AML-193 (cell line): ENCODE measurements at places on chromosomes 1 and 21.

DNA sequence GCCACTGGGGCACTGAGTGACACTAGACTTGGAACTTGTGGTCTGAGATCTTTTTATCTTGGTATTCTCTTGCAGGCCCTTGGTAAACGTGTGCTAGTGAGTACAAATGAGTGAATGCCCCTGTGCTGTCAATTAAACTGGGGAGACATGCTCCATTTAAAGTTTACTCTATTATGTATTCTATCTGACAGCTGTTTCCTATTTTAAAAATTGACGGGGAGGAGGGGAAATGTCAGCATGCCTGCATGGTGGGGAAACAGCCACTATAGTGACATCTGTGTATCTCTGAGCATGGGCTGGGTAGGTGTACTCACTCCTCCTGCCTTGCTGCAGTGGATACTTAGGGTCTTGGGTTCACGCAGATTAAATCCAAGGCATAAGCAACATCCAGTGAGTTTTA lies 59.0 kb upstream of the IKBKE start:
- no peak for DNase-seq

DNA sequence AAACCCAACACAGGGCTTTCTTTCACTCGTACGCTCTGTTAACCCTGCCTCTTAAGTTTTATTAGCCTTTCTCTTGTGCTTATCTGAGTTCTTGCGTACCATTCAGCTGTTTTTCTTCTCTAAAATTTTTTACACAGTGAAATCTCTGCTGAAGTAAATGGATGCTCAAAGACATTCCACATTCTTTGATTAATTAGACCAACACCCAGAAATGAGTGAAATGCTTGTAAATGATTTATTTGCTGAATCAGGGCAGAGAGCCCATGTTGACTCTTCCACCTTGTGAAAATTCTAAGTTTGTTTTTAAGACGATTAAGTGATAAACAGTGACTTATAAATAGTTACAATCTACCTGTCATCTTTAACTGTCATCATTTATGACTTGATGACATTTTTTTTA lies 156.7 kb downstream of the ACTL8 start:
- DNase-seq: no peak

GRCh38 chr1:115655306-115655663 lies 13.5 kb downstream of the VANGL1 start:
- DNase-seq: no peak

DNA sequence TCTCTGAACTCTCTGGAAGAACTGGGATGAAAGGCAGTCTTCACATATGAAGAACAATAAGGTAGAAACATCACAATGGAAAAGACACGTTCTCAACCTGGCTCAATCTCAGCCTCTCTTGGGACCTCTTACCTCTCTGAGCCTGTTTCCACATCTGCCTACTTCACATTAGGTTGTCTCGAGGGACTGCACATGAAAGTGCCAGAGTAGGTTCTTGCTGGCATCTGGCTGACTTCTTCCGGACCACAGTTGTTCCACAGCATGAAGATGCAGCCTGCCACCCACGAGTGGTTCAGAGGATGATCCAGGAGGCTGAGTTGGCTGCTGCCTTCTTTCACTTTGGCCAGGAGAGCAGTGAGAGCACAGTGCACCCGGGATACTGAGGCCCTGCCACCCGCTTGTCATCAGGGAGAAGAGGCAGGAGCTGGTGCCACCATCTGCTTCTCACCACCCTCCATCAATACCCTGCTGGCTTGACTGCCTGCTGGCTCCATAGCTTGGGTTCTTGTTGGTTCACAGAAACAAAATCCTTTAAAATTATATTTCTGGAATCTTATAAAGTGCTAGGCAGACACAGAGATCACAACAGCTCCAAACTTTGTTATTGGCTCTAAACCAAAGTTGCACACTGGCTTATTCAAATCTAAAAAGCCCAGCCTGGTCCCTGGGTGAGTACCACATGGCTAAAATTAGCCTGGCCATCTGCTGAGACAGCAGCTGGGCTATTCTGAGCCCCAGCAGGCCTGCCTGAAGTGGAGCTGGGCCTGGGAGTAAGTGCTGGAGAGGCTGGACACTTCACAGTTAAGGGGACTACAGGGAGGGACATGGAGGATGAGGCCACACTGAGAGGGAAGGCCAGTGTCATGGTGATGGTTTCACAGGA lies 46.9 kb upstream of the LIN9 start:
- DNase-seq: no peak
